ENCODE measurements at places on chromosomes 2 and 18.

- peak; percentile 60 for DNase-seq
Measured at GRCh38 chr18:25896178-25896780, 194.1 kb downstream of the SS18 start.

DNA sequence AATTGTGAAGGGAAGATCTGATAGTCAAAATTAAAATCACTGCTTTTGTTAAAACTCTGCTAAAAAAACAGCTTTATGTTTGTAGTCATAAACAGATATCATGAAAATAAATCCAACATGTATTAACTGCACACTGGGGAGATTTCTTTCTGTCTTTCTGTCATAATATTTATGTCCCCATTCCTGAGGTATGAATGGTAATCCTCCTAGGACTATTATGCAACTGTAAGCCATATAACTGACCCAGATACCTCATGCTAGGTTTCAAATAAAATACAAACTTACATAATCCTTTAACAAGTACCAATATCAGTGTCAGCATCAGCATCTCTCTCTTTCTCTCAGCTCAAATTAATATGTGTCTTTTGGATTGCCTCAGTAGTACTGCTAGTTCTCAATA lies 18.2 kb downstream of the IFIH1 start:
- DNase-seq, result no peak

DNA sequence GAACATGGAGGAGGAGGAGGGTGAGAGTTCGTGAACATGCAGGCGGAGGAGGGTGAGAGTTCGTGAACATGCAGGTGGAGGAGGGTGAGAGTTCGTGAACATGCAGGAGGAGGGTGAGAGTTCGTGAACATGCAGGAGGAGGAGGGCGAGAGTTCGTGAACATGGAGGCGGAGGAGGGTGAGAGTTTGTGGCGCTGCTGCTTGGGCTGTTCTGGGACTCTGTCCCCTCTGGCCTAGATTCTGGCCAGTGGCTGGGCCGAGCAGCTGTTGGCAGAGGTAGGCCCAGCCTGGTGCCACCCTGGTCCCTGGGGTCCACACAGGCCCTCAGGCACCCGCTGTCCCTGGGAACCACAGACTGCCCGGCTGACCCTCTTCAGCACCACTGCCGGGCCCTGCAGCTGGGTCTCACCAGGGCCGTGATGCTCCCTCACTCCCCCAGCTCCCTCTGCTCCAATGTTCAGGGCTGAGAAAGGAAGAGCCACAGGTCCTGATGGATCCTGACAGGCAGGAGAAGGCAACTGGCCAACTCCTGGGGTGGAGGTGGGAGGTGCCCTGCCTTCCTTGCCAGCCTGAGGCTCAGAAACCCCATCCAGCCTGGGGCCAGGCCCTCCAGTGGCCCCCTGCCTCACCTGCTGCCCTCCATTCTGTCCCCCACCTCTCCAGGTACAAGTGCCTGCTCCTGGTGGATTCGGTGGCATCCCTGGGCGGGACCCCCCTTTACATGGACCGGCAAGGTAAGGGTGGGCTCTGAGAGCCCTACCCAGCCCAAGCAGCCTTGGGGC lies 3.9 kb downstream of the AGXT start:
- no peak for DNase-seq

- no peak for DNase-seq
Measured at GRCh38 chr2:129800686-129801085, 178.8 kb upstream of the RAB6C start.

DNA sequence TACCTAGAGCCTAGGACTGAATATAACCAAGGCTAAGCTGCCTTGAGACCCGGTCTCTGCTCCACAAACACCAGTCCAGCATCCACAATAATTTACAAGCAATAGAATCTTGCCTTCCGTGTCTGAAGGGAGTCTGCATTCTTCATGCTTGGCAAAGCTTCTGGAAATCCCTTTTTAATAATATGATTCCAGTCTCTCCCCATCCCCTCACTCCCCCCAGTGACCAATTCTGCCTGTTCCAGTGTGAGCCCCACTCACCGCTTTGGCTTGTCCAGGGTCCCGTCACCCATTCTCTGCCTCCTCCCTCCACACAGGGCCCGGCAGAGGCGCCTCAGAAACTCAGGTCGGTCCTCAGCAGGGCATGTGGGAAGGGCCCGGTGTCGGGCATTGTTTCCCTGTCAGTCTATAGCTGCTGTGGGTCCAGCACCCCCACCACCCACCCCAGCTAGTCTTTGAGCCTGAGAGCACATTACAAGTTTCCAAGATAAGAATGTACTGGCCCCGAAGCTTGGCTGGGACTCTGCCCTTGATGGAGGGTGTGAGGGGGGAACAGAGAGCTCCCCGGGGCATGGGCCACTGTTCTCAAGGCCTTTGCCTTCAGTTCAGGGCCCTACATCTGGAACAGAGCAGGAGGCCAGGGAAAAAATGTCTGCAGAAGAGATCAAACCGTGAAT lies 129.7 kb upstream of the MYCN start:
- DNase-seq, result no peak

- no peak for DNase-seq
Measured at GRCh38 chr2:224638301-224638823, 53.2 kb upstream of the CUL3 start.

- DNase-seq, result no peak
Measured at GRCh38 chr2:169107645-169108044, 38.3 kb downstream of the DHRS9 start.

DNA sequence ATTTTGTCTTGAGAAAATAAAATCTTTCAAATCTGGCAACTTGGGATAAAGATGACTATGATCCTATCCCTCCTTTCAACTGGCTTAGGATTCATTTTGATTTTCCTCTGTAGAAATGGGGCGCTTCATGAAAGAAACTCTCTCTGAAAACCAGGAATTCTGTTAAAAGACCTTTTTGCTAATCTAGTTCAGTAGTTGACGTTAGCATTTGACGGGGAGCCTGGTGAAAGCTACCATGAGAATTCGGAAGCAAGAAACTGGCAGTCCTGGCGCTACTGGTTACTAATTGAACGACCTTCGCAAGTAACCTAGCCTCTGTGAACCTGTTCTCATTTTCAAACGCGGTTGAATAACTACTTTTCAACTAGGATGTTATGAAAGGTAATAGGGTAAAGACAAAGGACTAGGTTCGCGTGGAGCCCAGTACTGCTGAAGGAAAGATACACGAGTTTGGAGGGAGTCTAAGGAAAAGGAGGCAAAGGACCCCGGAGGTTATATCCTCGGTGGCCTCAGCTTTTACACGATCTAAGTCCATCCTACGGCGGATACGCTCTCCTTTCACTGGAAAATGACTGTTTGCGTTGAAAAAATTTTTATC lies 604 bp upstream of the STK11IP start:
- no peak for DNase-seq

DNA sequence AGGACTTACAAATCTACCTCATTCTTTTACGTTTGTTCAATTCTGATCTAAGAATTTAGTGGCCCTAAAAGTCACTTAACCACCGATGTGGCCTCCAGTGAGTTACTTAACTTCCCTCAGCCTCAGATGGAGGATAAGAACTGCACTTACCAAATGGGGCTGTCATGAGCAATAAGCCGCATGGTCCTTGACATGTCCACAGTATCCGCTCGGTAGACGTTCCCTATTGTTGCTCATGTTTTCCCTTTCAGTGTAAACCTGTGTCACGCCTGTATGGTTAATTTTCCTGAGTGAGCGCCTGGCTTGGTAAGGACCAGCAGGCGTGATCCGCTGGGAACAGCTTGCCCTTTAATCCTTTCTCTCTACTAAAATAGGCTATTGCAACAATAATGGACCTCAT lies 20.3 kb downstream of the SEC11C start:
- no peak for DNase-seq

DNA sequence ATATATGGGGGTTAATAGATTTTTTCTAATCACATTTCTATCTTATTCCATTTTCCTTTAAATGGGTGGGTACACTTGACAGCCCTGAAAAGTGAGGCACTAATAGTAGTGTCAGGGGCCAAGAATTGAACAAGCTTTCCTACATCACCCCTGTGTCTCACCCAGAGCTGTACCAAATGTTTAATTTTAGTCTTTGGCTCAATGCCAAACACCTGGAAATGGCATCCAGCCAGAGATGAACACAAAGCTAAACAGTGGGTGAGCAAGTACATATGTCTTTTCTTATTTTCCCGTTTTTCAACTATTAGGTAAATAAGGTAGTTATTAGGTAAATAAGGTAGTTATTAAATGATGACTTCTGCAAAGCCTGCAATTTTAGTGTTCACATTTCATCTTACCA lies 276.3 kb upstream of the ERBB4 start:
- DNase-seq, result no peak

DNA sequence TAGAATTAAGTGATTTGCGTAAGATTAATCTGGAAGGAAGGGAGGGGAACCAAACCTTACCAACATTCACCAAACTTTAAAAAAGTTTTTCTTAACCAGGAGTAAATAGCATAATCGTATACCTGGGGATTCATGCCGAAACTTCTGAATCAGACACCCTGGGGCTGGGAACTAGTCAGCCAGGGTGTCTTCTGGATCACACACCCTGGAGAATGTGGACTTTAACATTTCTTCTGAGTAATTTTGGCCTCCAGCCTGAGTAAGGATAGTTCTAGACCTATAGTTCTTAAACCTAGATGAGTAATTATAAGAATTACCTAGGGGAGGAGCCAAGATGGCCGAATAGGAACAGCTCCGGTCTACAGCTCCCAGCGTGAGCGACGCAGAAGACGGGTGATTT lies 44.1 kb upstream of the MEIS1 start:
- no peak for DNase-seq

- DNase-seq, result no peak
Measured at GRCh38 chr2:239538357-239539052, 137.7 kb upstream of the HDAC4 start.

DNA sequence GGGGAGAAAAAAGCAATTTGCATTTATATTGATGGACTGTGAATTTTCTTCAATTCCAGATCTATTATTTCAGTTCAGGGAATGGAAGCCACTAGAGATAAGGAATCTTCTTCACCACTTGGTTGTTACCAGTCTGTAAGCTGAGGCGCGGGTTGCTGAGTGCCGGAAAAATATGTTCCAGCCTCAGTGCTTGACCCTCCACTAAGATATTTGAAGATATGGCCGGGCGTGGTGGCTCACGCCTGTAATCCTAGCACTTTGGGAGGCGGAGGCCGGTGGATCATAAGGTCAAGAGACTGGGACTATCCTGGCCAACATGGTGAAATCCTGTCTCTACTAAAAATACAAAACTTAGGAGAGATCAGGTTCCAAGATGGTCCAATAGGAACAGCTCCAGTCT lies 9.1 kb upstream of the HMSD start:
- DNase-seq, result no peak

DNA sequence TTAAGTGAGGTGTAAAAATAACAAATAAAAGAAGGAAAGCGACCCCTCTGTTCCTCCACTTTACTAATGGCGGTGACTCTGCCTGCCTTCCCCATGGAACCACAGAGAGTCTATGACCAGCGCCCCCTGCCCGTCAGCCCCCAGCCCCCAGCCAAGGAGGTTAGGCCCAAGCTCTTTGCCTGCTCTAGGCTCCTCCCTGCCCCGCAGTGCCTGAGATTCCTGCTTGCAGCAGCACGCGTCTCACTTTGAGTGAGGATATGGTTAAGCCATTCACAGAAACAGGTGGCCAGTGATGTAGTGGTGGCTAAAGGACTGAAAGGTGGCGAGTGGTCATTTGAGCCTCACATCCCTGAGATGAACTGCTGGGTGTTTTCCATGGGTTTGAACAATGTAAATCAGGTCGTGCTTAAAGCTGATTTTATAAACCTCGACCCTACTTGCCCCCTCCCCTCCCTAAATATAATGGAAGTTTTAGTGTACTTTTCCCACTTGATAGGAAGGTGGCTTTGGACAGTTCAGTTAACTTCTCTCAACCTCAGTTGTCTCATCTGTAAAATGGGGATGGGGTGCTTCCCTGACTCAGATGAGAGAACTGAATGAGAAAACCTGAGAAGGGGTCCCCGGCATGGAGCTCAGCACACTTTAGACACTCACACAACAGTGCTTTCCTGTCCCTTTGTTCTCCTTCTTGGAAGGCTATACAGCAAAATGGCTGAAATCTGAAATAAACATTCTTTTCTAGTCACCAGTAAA lies 46.5 kb downstream of the IL1RL2 start:
- no peak for DNase-seq

GRCh38 chr2:3830796-3831195 lies 127.4 kb downstream of the DCDC2C start:
- no peak for DNase-seq

DNA sequence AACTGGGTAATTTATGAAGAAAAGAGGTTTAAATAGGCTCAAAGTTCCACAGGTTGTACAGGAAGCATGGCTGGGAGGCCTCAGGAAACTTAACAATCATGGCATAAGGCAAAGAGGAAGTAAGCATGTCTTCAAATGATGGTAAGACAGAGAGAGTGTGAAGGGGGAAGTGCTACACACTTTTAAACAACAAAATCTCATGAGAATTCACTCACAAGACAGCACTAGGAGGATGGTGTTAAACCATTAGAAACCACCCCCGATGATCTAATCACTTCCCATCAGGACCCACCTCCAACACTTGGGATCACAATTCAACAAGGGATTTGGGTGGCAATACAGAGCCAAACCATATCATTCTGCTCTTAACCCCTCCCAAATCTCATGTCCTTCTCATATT lies 34.9 kb downstream of the CFAP210 start:
- no peak for DNase-seq

DNA sequence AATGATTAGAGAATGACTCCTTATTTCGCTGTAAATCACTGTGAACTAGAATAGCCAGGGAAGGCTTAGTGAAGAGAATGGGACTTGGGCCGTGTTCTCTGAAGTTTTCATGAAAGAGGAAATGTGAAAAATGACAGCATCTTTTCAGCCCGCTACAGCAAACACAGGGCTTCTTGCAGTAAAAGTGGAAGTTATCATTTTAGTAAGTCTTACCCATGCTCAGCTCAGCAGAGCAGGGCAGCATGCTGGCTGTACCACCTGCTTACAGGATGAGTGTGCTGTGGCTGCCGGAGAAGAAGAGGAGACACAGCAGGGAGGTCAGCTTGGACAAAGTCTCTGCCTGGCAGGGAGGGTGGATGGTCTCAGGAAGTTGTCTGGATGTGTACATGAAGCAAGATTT lies 300.7 kb upstream of the DLGAP1 start:
- no peak for DNase-seq

- DNase-seq, result no peak
Measured at GRCh38 chr2:173996766-173997165, 31.6 kb upstream of the SP3 start.

DNA sequence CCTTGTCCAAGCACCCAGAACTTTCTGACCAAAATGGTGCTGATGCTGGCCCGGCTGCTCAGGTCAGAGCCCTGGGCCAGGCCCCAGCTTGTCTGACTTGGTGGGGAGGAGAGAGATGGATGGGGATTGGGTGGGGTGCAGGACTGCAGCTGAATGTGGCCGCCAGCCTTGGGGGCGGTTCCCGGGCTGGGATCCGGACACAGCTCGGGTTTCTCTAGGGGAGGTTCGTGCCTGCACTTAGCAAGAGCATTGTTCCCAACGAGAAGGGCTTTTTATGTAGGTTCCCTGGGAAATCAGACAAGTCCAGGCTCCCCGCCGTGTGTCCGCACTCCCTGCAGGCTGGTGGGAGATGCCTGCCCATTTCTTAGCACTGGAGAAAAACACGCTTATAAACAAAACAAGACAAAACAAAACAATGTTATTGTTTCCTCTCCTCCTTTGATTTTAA lies 50.5 kb upstream of the HS6ST1 start:
- DNase-seq, result peak; percentile 64

GRCh38 chr2:230879271-230879882 lies 14.6 kb downstream of the ITM2C start:
- DNase-seq, result no peak

GRCh38 chr18:62531931-62532330 lies 9.1 kb downstream of the ZCCHC2 start:
- DNase-seq, result no peak

GRCh38 chr18:46333431-46334135 lies 229.4 kb downstream of the HAUS1 start:
- DNase-seq, result peak; percentile 31

- DNase-seq, result no peak
Measured at GRCh38 chr18:48940854-48941611, 9.7 kb downstream of the SMAD7 start.
